ENCODE measurements at places on chromosomes 13 and 19. TPM values are rescaled to one million over a fixed set of nuclear protein-coding genes. Genes with fewer than 3 reads are reported as not detected.

GRCh38 chr19:7677669-7678311, 900 bp downstream of the MCEMP1 start:
- no peak for DNase-seq

DNA sequence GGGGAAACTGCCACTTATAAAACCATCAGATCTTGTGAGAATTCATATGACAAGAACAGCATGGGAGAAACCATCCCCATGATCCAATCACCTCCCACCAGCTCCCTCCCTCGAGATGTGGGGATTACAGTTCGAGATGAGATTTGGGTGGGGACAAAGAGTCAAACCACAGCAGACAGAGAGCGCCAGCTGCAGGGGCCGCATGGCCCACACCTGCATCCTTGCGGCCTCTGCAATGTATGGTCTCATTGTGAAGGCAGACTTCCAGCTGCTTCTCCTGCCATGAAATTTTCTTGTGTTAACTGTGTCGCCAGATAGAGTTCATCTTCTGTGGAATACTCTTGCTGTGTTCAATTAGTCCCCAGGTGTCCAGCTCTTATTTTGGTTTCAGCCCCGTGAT, 17.3 kb upstream of the SLC15A1 start:
- DNase-seq = no peak

GRCh38 chr13:75661443-75661842, 25.3 kb downstream of the LMO7 start:
- no peak for DNase-seq

- no peak for DNase-seq
Observed at GRCh38 chr19:33417751-33418150, 44.2 kb downstream of the CEBPG start.

DNA sequence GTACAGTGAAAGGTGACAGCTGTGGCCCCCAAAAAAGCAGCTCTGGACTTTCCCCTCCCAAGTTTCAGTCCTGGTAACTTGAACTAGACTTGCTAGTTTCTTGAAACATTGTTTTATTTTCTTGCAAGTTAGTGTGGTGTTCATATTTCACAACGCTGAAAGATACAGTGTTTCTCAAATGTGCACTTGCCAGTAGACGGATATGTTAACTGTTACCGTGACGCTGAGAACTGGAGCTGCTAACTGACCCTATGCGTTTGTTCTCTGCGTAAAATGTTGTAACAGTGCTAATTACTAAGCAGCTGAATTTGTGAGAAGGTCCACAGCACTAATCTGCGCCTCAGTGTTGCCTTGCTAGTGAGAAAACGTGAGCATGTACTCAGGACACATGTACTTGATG, 79.6 kb downstream of the GGACT start:
- DNase-seq = no peak

DNA sequence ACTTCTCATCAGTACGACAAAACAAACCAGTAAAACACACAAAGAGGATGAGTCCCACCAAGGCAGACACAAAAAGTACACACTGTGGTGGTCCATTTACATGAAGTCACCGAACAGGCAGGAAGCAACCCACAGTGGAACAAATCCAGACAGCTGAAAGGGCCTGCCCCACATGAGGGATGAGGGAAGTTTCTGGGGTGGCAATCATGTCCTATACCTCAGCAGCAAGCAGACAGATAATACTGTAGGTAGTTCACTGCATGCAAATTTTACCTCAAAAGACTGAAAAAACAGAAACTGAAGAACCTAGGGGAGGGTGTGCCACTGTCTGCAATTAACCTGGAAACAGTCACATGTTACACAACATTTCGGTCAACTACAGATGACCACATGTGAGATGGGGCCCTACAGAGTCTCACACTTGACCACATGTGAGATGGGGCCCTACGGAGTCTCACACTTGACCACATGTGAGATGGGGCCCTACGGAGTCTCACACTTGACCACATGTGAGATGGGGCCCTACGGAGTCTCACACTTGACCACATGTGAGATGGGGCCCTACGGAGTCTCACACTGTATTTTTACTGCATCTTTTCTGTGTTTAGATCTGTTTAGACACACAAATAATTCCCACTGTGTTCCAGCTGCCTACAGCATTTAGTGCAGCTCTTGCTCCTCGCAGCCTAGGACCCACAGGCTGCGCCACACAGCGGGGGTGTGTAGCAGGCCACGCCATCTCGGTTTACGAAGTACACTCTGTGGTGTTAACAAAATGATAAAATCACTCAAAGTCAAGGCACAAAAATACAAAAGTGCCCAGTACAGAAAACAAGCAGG, 22.2 kb downstream of the PCID2 start:
- no peak for DNase-seq

GRCh38 chr13:31064636-31065035, 97.1 kb downstream of the HSPH1 start:
- no peak for DNase-seq

NOTCH3 gene
- 60.3 TPM for total RNA-seq

LRRC25 gene
- 19.3 TPM for total RNA-seq

ZNF556 gene
- not detected for total RNA-seq

TRAPPC6A gene
- total RNA-seq = 12.3 TPM

Measured in mesenteric fat pad (tissue), 1 donor.